Nephron progenitor cell (in vitro differentiated cells): ENCODE measurements at places on chromosomes 4 and X.

- no peak for DNase-seq
Observed at GRCh38 chr4:102780476-102781144, 19.8 kb upstream of the MANBA start.

DNA sequence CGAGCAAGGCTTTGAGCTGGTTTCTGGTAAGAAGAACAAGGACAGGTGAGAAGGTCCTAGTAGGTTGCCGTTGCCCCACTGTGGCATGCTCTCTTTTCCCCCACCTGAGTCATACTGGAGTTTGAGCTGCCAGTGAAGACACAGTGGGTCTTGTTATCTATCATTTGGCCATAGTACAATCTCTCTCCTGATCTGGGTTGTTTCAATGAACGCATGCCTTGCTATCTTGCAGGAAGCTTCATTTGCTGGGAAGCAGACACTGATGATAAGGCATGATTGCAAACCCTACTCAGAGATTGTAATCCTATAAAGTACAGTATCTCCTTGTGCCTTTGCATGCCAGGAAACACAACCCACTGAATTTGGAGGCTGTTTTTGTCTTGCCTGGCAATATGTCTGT, 77.4 kb downstream of the CLNK start:
- DNase-seq = no peak

DNA sequence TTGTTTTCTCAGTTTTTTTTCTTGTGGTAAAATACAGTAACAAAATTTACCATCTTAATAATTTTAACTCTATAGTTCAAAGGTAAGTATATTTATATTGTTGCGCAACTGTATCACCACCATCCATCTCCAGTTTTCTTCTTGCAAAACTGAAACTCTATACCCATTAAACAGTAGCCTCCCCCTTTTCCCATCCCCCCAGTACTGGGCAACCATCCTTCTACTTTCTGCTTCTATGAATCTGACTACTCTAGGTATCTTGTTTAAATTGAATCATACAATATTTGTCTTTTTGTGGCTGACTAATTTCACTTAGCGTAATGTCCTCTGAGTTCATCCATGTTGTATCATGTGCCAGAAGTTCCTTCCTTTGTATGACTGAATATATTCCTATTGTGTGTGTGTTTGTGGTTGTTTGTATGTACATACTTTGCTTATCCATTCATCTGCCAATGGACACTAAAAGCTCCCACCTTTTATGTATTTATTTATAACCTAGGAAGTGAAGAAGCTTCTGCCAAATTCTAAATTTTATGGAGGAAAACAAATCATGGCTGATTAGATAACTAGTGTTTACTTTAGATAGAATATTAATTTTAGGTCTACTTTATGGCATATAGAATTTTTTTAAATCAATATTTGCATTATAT, 10.0 kb downstream of the ABHD18 start:
- no peak for DNase-seq

DNA sequence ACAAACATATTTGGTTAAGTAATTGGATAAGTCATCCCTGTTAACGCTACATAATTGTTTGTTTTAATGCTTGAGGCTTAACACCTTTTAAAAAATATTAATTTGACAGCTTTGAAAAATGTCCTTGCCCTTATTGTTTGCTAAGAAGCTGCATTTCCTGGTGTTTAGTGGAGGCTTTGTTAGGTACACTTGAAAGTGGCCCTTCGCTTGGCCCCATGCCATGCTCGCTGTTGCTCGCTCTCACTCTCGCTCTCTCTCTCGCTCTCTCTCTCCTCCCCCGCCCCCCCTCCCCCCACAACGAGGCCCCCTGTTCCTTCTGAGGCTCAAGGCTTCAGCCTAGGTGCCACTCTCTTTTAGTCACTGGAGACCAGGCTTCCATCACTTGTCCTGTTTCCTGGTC, 139.6 kb downstream of the DCLK2 start:
- DNase-seq = no peak

GRCh38 chr4:132992686-132993085, 156.4 kb upstream of the PCDH10 start:
- DNase-seq = no peak

DNA sequence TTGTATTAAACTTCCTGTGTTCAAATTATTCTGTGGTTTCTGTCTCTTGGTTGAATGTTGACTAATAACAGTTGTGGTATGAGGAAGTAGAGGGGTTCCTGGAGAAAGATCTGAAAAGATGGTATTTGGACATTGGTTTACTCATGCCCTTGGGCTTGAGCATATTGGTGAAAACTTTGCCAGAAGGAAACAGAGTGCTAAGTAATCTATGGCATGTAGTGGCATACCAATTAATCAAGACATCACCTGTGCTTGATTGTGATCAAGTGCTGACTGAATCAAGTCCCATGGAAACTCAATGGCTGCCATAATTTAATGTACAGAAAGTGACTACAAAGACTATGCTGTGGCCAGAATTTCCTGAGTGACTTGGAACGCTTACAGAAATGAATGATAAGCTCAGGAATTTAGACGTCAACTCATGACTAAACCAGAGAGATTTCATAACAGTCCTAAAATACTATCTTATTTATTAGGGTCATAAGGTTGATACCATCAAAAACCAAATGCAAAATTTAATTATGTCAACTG, 2062.9 kb downstream of the ARAP2 start:
- DNase-seq = no peak

DNA sequence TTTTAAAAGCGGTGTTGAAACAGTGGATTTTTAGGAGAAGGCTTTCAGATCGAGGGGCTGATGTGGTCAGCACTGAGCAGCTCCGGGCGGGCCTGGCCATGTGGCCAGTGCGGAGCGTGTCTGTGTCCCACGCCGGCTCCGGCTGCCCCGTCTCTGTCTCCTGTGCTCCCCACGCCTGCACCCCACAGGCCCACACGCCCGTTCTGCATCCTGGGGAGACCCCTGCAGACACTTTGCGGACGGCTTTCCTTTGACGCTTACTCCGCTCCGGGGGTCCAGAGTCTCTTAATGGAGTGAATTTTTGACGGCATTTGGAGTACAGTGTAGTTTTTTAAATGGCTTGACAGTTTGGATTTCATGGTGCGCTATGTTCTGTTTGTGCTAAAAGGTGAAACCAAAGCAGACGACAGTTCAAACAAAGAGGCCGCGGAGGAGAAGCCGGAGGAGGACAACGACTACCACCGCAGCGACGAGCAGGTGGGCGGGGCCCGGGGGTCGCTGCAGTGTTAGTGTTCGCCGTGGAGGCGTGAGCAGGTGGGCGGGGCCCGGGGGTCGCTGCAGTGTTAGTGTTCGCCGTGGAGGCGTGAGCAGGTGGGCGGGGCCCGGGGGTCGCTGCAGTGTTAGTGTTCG, 38.7 kb downstream of the PCGF3 start:
- no peak for DNase-seq

DNA sequence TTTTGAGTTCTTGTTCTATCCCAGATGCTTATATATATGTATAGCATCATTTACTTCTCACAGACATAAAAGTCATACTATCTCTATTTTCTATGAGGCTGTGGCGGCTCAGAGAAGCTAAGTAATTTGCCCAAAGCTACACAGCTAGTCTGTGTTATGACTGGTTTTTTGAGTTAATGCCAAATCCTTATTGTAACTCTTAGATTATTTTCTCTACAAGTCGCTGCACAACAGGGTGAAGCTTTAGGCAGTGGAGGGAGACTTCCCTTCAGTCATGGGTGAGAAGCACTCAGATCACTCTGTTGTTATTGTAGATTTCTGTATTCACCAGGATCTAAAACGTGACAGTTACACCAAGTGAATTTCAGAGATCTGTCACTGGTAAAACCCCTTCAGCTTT, 48.1 kb downstream of the WWC2 start:
- DNase-seq = no peak

GRCh38 chr4:89820010-89820409, 17.0 kb downstream of the SNCA start:
- DNase-seq = no peak

GRCh38 chr4:76090241-76090691, 15.8 kb downstream of the ART3 start:
- no peak for DNase-seq

DNA sequence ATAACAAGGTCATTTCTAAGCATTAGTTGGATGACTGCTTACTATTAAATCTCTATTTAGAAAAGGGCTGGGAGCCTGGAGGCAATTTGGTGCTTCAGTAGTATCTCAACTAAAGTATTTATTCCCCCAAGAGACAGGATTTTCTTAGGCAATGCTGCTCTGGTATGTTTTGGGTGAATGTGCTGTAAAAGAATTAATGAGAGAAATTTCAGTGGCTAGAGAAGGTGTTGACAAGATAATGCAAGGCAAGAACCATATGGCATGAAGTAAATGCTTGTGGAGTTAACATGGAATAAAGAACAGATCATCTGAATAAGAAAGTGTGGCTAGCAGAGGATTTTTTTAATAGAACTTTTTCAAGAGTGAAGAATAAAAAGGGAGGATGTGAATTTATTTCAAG, 3.9 kb downstream of the CYP2U1 start:
- no peak for DNase-seq

DNA sequence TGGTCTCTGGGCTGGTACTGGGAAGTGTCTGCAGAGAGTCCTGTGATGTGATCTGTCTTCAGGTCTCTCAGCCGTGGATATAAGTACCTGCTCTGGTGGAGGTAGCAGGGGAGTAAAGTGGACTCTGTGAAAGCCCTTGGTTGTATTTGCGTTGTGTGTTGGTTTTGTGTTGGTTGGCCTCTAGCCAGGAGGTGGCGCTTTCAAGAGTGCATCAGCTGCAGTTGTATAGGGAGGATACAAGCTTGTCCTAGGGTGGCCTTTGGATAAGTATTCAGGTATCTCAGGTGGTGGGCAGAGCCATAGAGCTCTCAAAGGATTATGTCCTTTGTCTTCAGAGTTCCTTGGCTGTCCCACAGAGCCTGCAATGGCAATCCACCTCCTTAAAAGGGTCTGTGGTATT, 111.6 kb downstream of the MAGEB17 start:
- DNase-seq = no peak

- DNase-seq = no peak
Observed at GRCh38 chr4:47271291-47271690, 192.2 kb downstream of the COMMD8 start.

DNA sequence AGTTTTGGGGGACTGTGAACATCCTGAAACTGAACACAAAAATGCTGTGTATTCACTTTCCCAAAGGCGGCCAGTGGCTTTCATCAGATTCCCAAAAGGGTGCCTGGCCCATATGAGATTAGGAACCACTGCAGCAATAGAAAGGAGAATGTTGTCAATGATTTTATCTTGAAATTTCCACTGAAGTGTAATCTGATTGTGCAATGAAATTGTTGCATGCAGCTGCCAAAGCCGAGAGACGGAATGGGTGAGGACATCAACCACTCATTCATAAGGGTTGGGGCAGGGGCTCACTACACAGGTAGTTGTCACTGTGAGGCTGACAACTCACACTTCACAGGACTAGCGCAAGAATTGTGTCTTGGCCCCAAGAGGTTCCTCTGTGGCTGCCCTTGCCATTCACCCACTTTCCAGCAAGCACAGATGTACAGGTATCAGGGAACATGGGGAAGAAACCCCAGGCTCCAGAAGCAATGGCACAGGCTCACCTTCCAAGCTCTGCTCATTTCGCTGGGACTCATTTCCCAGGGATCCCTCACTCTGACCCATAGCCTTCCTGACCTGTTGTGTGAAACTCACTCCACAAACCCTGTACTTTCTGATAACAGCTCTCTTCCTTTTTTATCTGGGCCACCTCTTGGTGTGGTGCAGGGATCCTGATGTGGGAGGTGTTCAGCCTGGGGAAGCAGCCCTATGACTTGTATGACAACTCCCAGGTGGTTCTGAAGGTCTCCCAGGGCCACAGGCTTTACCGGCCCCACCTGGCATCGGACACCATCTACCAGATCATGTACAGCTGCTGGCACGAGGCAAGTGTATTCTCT, 48.8 kb downstream of the BMX start:
- no peak for DNase-seq

DNA sequence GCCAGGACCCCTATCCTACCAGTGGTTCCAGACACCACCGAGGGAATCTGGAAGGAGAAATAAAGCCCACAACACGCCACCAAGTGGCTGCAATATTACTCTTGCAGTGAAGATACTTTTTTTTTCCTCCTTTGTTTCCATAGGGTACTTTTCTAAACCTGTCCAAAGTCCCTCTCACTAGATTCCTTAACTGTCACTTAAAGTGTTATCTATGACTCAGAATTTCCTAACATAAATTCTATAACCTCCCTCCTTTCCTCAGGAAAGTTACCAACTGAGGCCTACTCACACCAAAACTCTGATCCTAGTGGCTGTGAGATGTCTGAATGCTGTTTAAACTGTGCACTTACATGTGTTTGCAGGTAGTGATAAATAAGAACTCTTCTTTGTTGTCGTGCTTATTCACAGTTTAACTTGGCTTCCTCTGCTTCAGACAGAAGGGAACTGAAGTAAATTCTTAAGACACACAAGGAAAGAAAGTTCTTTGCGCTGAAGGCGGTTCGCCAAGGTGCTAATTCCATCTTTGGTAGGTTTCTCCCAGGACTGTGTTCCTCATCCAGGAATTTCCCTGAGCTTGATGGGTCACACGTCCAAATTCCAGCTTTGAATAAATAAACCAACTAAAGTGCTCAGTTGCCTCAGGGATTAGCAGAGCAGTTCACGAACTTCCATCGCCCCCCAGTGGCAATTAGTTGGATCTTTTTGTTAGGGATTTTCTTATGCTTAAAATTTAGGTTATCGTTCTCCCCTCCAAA, 10.7 kb upstream of the HCCS start:
- DNase-seq = peak; percentile 12

DNA sequence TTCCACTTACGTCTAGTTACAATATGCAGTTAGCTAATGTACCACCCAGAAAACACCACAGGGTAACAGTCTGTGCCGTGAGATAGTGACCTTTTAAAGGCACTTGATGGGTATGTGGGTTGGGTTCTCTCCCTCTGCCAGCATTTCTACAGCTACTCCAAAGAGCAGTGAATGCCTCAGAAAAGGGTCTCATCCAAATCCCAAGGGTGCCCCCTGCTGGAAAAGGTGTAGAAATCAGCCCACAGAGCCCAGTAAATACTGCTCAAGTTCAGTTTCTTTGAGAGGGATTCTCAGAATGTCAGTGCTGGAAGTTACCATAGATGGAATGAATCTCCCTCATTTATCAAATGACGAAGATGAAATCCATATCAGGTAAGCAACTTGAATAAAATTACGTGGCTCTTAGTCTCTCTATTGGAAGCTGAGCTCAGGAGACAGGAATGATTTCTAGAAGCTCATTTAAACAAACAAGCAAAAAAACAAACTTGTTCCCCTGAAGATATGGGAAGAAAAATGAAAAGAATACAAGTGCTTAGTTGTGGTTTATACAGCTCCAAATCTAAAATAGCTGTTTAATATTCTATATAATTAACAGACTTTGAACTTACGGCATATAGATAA, 9.5 kb downstream of the RNF175 start:
- peak; percentile 76 for DNase-seq

- no peak for DNase-seq
Observed at GRCh38 chr4:5955201-5955821, 62.4 kb upstream of the CRMP1 start.

DNA sequence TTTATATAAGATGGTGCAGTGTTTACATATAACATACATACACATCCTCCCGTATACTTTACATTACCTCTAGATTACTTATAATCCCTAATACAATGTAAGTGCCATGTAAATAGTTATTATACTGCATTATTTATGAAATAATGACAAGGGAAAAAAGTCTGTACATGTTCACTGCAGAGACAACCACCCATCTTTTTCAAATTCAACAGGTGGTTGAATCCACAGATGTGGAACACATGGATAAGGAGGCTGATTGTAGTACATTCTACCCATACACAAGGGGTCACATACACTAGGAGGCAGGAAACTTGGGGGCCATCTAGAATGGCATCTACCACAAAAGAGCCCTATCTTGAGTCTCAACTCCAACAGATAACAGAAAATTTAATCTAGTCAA, 3.4 kb upstream of the IDS start:
- DNase-seq = no peak

GRCh38 chr4:185128272-185129119, 14.6 kb upstream of the SLC25A4 start:
- peak; percentile 62 for DNase-seq
